ENCODE measurements at places on chromosomes 5 and 9.

- DNase-seq = no peak
Observed at GRCh38 chr5:140690376-140690932, 716 bp downstream of the HARS1 start.

GRCh38 chr5:80141681-80142080, 106.5 kb downstream of the THBS4 start:
- DNase-seq = no peak

GRCh38 chr9:20353524-20353923, 268.8 kb downstream of the MLLT3 start:
- DNase-seq = no peak

- DNase-seq = no peak
Observed at GRCh38 chr5:33807771-33808170, 84.0 kb downstream of the ADAMTS12 start.
